ENCODE measurements at places on chromosomes 12 and 14.

GRCh38 chr14:63249092-63249491 is 44.8 kb downstream of the RHOJ start:
- no peak for DNase-seq

- DNase-seq: peak; percentile 7
Observed at GRCh38 chr12:14618983-14619382, 51.3 kb upstream of the PLBD1 start.

DNA sequence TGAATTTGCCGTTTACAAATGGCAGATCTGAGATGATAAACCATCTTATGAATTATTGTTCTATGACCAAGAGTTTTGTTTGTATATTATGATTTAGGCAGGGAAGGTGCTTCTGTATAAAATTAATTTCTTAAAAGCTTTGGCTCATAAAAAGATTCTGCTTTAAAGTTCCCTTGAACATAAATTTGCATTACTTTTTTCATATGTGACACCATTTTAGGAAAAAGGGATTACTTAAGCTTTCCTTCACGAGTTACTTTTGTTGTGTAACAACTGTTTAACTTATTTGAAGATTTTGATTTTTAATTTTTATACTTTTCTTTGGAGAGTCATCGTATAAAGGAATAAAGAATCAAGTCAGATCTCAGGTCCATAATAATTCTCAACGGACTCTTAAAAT is 3.3 kb downstream of the ETNK1 start:
- no peak for DNase-seq

GRCh38 chr12:124456652-124457152 is 110.7 kb downstream of the NCOR2 start:
- DNase-seq: peak; percentile 60

All from CD4-positive, alpha-beta T cell treated with Interleukin-6 for 4 hours (primary cell).